ENCODE measurements at places on chromosomes 7 and 10.

GRCh38 chr10:105189463-105189800, 548.3 kb downstream of the SORCS3 start:
- DNase-seq: no peak

GRCh38 chr7:156948361-156948760, 1.2 kb upstream of the NOM1 start:
- DNase-seq: no peak

DNA sequence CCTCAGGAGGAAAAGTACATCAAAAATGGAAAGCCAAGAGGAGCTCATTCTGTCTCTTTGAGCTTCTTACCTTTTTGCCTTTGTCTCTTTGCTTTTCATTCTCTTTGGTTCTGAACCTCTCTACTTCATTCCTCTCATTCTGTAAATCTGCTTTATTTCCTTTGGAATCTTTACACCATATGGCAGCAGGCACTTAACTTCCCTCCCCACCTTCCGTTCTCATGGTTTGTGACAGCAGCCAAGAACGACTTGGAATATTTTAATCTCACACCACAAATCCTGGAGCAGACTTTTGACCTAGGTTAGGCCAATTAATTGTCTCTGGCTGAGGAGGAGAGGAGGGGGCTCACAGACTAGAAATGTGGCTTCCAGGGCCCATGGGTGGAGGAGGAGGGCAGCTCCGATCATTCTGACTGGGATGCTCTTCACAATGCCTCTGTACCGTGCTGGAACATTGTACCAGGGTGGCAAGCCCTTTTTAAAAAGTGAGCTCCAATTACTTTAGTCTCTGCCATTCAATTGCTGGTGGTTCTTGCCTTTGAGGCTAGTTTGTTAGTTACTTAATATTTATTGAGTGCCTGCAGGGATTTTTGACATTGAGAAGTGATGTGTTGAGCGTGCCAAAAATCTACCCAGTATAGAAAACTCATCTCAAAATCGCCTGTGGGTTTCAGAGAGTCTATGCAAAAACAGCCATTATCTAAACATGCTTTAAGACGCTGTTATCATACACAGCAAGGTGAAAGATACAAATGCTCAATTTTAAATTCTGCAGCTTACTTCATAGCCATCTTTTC, 386.6 kb downstream of the DPP6 start:
- DNase-seq: no peak

GRCh38 chr7:135726276-135726788, 1.7 kb downstream of the SLC13A4 start:
- no peak for DNase-seq

DNA sequence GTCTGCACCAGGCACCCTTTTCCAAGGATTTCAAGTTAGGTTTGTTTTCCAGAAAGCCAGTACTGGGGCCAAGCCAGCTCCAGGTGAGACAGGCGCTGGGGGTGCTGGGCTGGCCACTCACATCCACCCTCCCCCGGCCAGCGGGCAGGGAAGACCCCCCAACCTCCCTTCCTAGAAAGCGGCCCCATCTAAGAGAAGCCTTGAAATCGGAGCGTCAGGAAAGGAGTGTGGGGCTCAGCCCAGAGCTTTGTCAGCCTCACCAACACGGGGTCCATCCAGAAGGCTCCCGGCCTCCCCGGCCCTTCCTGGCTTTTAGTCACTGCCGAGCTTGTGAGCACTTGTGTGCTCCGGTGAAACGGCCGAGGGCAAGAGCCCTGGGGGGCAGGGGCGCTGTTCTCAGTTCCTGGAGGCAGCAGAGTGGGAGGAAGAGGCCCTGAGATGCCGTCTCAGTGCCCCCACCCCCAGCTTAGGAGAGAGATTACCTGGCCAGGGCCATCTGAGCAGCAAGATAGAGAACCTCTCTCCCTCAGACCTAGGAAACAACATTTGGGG, 39.6 kb downstream of the PDGFA start:
- DNase-seq: no peak

All from stimulated activated CD4-positive, alpha-beta T cell treated with anti-CD3 and anti-CD28 coated beads, Interleukin-1b, Interleukin-23, amount 100 ng/mL, for 4 hours (primary cell).